ENCODE measurements at places on chromosomes 11 and 22. TPM values are rescaled to one million over a fixed set of nuclear protein-coding genes. Genes with fewer than 3 reads are reported as not detected.
A peak's percentile ranks its signal among the peaks of the same experiment; 100 is the strongest.

DNA sequence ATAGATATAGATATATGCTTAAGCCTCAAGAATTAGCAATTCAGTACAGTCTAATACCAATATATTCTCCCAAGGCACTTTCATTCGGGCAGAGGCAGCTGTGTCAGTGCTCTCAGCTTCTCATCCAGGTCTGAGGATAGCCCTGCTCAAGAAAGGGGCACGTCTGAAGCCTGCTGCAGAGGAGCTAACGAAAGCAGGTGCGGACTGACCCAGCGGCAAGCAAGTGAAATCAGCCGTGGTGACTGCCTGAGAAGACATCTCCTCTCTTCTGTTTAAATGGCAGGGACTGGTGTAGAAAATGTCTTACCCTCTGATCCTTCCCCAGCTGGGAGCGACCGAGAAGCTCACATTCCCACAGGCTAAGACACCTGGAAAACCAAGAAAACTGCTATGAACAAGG lies 468.6 kb downstream of the BRD1 start:
- H3K4me1 ChIP-seq, result no peaks in the 10 kb centered on the region
- no peak overlapping the region for H3K4me3 ChIP-seq
- DNase-seq, result no peak
- H3K27ac ChIP-seq, result no peak overlapping the region
- H3K27me3 ChIP-seq, result peaks cover 73% of the 10 kb centered on the region

DNA sequence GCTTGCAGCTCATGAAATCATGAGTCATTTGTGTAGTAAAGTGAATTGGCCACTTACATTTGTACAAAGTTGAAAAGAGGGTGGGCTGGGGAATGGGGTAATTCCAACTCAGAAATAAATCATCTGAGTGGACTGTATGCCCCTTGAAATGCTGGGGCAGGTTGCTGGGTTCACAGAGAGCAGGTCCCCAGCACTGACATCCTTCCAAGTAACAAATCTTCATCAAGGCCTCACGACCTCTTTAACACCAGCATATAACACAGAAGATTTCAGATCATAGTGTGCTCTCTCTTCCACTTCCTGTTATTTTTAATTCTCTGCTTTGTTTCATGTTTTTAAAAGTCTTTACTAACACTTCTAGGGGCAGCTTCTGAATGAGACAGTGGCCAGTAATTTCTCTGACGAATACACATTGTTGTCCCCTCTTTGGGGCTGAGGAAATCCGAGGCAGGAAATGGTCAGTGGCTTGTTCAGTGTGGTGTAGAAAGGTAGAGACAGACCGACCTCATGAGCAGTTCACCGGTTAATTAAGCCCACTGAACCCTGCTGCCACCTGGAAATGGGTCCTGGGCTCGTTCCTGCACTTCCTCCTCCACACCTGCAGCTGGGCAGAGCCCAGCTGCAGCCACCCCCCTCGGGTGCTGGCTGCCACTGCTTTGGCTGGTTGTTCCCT lies 127.7 kb downstream of the MAML2 start:
- peaks cover 43% of the 10 kb centered on the region for H3K4me1 ChIP-seq
- no peaks in the 10 kb centered on the region for H3K36me3 ChIP-seq
- H3K27ac ChIP-seq, result peak overlapping the region; percentile 81
- DNase-seq, result peak; percentile 44
- H3K27me3 ChIP-seq, result no peaks in the 10 kb centered on the region

DNA sequence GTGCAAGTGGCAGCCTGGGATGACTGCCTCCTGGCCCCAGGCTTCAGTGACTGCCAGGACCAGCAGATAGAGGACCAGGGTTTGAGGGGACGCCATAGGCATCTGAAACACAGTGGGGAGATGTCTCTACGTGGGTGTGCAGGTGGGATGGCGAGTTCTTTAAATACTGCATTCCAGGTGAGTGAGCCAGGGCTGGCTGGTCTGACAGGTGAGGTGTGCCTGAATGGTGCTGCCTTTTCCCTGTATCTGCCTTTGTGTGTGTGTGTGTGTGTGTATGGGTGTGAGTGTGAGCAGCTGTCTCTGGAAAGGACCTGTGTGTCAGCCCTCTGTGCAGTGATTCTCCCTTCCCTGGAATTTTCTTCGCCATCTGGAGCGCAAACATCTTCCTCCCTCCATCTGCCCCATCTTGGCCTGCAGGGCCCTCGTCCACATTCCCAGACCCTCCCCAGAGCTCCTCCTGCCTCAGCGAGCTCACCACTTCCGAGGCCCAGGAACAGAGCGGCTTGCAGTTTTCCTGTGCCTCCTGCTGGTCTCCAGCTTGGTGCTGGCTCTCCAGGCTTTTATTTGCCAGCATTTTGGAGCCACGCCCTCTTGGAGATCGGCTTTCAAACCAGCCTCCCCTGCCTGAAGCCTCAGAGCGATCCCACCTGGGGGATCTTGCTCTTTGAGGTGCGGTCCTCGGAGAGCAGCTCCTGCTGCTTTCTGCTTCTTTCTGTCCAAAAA lies at the start of gene GPHA2:
Gene GPHA2, minus strand, starts transcription at position 535 of the 723 bp plus-strand sequence. Its CDS starts 433 bp downstream, at position 102.
- H3K4me3 ChIP-seq, result no peak within 1 kb of the TSS
- peak; percentile 15 for DNase-seq
- peaks cover 8% of the 10 kb centered on the region for H3K36me3 ChIP-seq
- no peak within 1 kb of the TSS for H3K27ac ChIP-seq
- H3K4me1 ChIP-seq, result no peaks in the 10 kb centered on the region

GRCh38 chr11:118602331-118602730 lies 5.1 kb upstream of the PHLDB1 start:
- no peak overlapping the region for H3K4me3 ChIP-seq
- H3K27me3 ChIP-seq, result no peaks in the 10 kb centered on the region
- peaks cover 34% of the 10 kb centered on the region for H3K36me3 ChIP-seq
- DNase-seq, result no peak

GRCh38 chr11:27025957-27026733 lies 14.5 kb upstream of the BBOX1 start:
- H3K36me3 ChIP-seq, result no peaks in the 10 kb centered on the region
- no peaks in the 10 kb centered on the region for H3K27me3 ChIP-seq
- H3K4me1 ChIP-seq, result no peaks in the 10 kb centered on the region
- no peak overlapping the region for H3K4me3 ChIP-seq
- H3K27ac ChIP-seq, result no peak overlapping the region
- DNase-seq, result no peak

DNA sequence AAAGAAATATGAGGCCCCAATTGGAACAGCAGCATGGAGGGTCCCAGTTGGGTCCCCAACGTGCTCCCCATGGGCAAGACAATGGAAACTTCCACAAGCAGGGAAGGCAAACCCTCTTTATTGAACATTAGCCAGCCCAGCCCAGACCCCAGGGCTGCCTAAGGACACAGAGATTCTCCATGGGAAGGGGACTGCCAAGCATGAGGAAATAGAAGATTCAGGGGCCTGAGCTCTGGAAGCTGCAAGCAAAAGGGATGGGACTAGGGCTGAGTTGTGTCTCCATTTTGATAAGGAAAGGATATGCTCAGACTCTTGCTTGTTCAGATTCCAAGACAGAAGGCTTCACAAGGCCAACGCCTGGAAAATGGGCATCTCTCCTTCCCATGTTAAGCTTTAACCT lies 23.3 kb downstream of the TMEM218 start:
- H3K4me1 ChIP-seq, result peaks cover 18% of the 10 kb centered on the region
- H3K27me3 ChIP-seq, result no peaks in the 10 kb centered on the region
- H3K27ac ChIP-seq, result no peak overlapping the region

DNA sequence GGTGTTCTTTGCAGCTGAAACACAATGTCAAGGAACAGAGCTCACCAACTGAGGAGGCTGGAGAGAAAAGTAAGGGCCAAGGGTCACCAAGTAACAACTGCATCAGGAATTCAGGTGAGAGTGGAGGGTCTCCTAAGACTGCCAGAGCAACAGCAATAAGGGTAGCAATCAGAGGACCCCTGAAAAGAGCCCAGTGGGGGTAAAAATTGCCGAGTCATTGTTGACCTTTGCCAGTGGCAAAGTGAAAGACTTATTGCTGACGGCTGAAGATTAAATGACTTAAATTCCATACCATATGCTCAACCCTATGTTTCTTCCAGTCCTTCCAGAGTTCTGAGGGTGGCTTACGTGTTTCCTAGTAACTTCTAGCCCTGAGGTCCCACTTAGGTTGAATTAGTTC lies 51.9 kb upstream of the ARHGAP42 start:
- H3K4me3 ChIP-seq, result no peak overlapping the region
- H3K36me3 ChIP-seq, result no peaks in the 10 kb centered on the region
- H3K27me3 ChIP-seq, result no peaks in the 10 kb centered on the region

DNA sequence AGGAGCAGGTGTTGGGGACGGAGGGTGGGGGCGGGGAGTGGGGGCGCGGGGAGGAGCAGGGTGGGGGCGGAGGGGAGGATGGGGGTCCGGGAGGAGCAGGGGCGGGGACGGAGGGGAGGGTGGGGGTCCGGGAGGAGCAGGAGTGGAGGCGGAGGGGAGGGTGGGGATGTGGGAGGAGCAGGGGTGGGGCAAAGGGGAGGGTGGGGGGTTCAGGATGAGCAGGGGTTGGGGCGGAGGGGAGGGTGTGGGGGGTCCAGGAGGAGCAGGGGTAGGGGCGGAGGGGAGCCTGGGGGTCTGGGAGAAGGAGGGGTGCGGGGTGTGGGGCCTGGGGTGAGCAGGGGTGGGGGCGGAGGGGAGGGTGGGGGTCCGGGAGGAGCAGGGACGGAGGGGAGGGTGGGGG lies 17.1 kb downstream of the CRELD2 start:
- no peak overlapping the region for H3K27ac ChIP-seq
- DNase-seq, result no peak
- no peak overlapping the region for H3K4me3 ChIP-seq
- H3K27me3 ChIP-seq, result no peaks in the 10 kb centered on the region

DNA sequence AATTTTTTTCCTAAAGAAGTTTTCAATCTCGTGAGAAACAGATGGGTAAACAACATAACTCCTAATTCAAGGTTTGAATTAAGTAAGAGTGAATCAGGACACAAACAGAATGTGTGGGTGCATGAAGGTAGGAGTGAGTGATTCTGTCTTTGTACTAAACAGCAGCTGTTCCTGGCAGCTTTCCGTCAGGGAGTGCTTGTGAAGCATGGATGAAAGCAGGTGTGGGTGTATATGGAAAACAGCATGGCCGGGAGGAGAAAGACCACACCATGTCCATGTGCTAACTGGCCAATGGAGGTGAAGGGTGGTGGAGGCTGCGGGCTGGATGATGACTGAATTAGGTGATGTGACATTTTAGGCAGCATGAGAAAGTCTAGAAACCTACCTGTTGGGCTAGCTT lies 49.6 kb downstream of the BARX2 start:
- no peaks in the 10 kb centered on the region for H3K4me1 ChIP-seq
- no peak overlapping the region for H3K4me3 ChIP-seq
- no peak for DNase-seq
- peaks cover 65% of the 10 kb centered on the region for H3K27me3 ChIP-seq
- no peak overlapping the region for H3K27ac ChIP-seq
- no peaks in the 10 kb centered on the region for H3K36me3 ChIP-seq

GRCh38 chr11:125358254-125358840 lies 137.7 kb downstream of the FEZ1 start:
- peaks cover 4% of the 10 kb centered on the region for H3K27me3 ChIP-seq
- DNase-seq, result peak; percentile 27
- no peak overlapping the region for H3K4me3 ChIP-seq
- no peak overlapping the region for H3K27ac ChIP-seq
- H3K36me3 ChIP-seq, result no peaks in the 10 kb centered on the region
- H3K4me1 ChIP-seq, result no peaks in the 10 kb centered on the region

GRCh38 chr22:23518376-23519187 lies 61.5 kb downstream of the IGLL1 start:
- no peaks in the 10 kb centered on the region for H3K36me3 ChIP-seq
- no peaks in the 10 kb centered on the region for H3K27me3 ChIP-seq
- DNase-seq, result no peak
- H3K4me3 ChIP-seq, result no peak overlapping the region
- no peak overlapping the region for H3K27ac ChIP-seq
- peaks cover 12% of the 10 kb centered on the region for H3K4me1 ChIP-seq

GRCh38 chr22:46336119-46337078 lies 885 bp downstream of the TRMU start:
- peak overlapping the region; percentile 35 for H3K27ac ChIP-seq
- H3K27me3 ChIP-seq, result no peaks in the 10 kb centered on the region
- peaks cover 8% of the 10 kb centered on the region for H3K36me3 ChIP-seq

DNA sequence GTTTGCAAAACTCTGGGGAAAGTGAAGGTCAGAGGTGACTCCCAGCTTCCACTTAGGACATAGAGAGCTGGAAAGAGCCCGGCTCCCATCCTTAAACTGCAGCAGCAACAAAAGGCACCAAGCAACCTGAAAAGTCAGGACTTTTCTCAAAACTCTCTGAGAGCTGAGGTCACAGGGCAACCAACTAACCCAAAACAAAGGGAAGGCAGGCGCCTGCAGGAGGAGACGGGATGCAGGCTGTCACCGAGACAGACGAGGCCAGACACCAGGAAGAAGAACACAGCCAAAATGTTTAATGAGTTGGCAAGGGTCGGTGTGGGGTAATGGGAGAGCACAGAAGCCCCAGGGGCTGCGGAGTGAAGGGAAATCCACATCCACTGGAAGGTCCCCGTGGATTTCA lies 19.9 kb downstream of the ASCL2 start:
- H3K27ac ChIP-seq, result no peak overlapping the region
- no peak overlapping the region for H3K4me3 ChIP-seq
- H3K4me1 ChIP-seq, result no peaks in the 10 kb centered on the region
- DNase-seq, result no peak

GRCh38 chr11:8286886-8287285 lies 23.2 kb upstream of the LMO1 start:
- no peak overlapping the region for H3K27ac ChIP-seq
- no peaks in the 10 kb centered on the region for H3K4me1 ChIP-seq
- H3K4me3 ChIP-seq, result no peak overlapping the region

GRCh38 chr11:77049026-77049425 lies 14.8 kb downstream of the B3GNT6 start:
- no peak overlapping the region for H3K27ac ChIP-seq
- H3K36me3 ChIP-seq, result no peaks in the 10 kb centered on the region
- H3K4me3 ChIP-seq, result no peak overlapping the region
- peaks cover 16% of the 10 kb centered on the region for H3K4me1 ChIP-seq
- no peaks in the 10 kb centered on the region for H3K27me3 ChIP-seq

- H3K36me3 ChIP-seq, result no peaks in the 10 kb centered on the region
- H3K27ac ChIP-seq, result no peak overlapping the region
- no peaks in the 10 kb centered on the region for H3K27me3 ChIP-seq
- peaks cover 4% of the 10 kb centered on the region for H3K4me1 ChIP-seq
- DNase-seq, result no peak
Observed at GRCh38 chr11:44241851-44242250, 68.1 kb downstream of the ALX4 start.

GRCh38 chr11:101434026-101434643 lies 149.7 kb downstream of the TRPC6 start:
- no peak overlapping the region for H3K4me3 ChIP-seq
- H3K27me3 ChIP-seq, result no peaks in the 10 kb centered on the region
- no peak overlapping the region for H3K27ac ChIP-seq
- H3K36me3 ChIP-seq, result no peaks in the 10 kb centered on the region
- no peak for DNase-seq
- H3K4me1 ChIP-seq, result peaks cover 7% of the 10 kb centered on the region

GRCh38 chr11:43786016-43786415 lies 94.6 kb upstream of the ALKBH3 start:
- H3K27ac ChIP-seq, result no peak overlapping the region
- no peaks in the 10 kb centered on the region for H3K27me3 ChIP-seq
- H3K36me3 ChIP-seq, result peaks cover 3% of the 10 kb centered on the region
- peaks cover 11% of the 10 kb centered on the region for H3K4me1 ChIP-seq
- H3K4me3 ChIP-seq, result no peak overlapping the region

The OR5P2 gene
- not detected for total RNA-seq

The ADM gene
- total RNA-seq, result 82.5 TPM

The OR4A16 gene
- total RNA-seq, result not detected

The TRIM66 gene
- total RNA-seq, result 5.5 TPM

The CDC45 gene
- total RNA-seq, result 77.1 TPM

The SUSD2 gene
- 1.6 TPM for total RNA-seq

The ST3GAL4 gene
- total RNA-seq, result 126 TPM

The OR6Q1 gene
- not detected for total RNA-seq

The RAC2 gene
- 50.5 TPM for total RNA-seq

The KCNQ1OT1 gene
- 1.5 TPM for total RNA-seq

The PKDREJ gene
- not detected for total RNA-seq

The KRTAP5-8 gene
- total RNA-seq, result not detected

The C11orf52 gene
- 8.7 TPM for total RNA-seq

Measured in PC-3 (cell line).